ENCODE measurements at places on chromosomes 1 and 21.

DNA sequence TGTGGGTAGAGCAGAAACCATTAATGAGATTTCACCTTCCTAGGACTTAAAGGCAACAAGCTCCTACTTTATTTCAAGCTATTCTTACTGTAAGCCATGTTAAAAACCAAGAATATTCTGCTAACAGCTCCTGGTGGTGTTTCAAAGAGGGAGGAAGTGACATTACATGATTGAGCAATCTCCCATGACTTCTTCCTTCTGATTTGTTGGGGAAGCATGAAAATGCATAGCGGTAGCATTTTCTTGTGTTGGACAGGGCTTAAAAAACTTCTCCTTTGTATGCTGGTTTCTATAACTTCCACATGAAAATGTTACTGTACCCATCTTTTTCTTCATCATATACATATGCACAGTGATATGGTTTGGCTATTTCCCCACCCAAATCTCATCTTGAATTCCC lies 297.0 kb upstream of the SNX7 start:
- no peak for DNase-seq

- no peak for DNase-seq
These were observed 497 bp downstream of the FBXO44 start for GRCh38 chr1:11654939-11655808.

DNA sequence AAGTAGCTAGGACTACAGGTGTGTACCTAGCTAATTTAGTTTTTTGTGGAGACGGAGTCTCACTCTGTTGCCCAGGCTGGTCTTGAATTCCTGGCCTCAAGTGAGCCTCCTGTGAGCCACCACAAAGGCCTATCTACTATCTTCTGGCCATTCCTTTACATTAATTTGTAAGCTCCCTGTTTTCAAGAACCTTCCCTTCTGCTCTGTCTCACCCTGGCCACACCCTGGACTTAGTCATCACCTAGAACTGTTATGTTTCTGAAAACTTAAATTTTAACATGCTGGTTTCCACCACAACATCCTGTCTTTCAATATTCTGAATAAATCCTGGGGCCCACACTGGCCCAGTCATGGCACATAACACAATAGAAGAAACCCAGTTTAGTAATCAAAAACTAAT lies 4.9 kb upstream of the B4GALT3 start:
- no peak for DNase-seq

DNA sequence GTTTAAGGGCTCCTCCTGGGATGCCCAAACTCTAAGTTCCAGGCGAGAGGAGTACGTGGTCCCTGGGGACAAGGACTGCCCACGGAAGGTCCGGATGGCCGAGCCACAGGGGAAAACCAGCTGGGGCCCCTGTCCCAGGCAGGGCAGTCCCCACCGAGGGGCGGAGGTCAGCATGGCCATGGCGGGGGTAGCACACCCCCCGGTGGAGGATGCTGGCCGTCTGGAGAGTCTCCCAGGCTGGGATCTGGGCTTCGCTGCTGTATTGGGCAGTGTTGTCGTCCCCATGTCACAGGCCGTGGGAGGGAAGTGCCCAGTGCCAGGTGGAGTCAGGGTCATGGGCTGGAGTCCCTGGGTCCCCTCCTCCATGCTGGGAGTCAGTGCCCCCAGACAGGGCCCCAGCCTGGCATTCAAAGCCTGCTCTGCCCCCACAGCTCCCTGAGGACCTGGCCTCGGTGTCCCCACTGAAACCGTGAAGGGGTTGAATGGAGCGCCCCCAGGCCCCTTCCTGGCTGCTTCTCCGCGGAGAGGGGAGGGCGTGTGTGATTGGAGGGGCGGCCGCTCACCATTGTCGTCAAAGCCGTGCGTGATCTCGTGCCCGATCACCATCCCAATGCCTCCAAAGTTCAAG lies 6.8 kb downstream of the PRXL2B start:
- DNase-seq = no peak

- DNase-seq = no peak
These were observed 6.3 kb upstream of the ADAR start for GRCh38 chr1:154614247-154614646.

- no peak for DNase-seq
These were observed 109.8 kb downstream of the ACBD6 start for GRCh38 chr1:180392427-180393145.

GRCh38 chr1:226674892-226675714 lies 64.0 kb downstream of the ITPKB start:
- DNase-seq = no peak

GRCh38 chr1:239893127-239893731 lies 198.5 kb upstream of the FMN2 start:
- peak; percentile 8 for DNase-seq

DNA sequence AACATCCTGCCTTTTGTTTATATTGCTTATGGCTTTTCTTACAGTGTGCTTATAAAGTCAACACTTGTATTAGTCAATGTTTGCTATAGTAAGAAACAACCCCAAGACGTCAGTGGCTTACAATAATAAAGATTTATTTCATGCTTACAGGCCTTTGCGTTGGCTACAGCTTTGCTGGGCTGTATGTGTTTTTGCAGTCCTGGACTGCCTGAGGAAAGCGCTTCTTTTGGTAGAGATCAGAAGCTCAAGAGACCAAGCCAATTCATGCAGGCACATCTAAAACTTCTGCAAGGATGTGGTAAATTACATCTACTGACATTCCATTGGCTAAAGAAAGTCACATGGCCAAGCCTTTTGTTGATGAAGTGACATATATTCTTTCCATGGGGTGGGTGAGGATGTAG lies 17.5 kb upstream of the PRKAA2 start:
- DNase-seq = no peak

- peak; percentile 93 for DNase-seq
These were observed 12.0 kb downstream of the PPFIA4 start for GRCh38 chr1:203038217-203038741.

DNA sequence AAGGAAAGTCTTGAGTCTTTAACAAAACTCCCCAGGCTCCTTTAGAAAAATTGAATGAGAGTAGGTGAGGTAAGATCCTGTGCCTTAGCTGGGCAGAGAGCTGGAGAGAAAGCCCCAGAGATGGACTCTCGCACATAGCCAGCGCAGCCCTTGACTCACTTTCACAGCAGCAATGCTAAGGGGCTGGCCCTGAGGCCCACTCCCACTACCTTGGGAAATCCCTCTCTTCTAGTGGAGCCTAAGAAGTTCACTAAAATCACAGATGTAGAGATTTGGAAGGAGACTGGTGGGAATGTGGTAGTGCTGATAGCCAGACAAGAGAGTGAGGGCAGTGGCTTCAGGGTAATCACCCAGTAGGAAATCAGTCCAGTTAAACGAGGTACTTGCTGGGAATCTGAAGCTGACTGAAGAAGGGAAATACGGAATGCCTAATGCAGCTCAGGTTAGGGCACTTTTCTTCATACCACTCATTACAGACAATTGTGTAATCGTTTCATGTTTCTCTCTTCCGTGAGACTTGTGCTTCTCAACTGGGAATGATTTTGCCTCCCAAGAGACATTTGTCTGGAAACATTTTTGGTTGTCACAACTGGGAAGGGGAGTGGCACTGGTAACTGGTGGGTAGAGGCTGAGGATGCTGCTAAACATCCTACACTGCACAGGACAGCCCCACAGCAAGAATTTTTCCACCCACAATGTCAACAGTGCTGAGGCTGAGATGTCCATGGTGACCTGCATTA lies 42.4 kb upstream of the LRRC8C start:
- DNase-seq = no peak

DNA sequence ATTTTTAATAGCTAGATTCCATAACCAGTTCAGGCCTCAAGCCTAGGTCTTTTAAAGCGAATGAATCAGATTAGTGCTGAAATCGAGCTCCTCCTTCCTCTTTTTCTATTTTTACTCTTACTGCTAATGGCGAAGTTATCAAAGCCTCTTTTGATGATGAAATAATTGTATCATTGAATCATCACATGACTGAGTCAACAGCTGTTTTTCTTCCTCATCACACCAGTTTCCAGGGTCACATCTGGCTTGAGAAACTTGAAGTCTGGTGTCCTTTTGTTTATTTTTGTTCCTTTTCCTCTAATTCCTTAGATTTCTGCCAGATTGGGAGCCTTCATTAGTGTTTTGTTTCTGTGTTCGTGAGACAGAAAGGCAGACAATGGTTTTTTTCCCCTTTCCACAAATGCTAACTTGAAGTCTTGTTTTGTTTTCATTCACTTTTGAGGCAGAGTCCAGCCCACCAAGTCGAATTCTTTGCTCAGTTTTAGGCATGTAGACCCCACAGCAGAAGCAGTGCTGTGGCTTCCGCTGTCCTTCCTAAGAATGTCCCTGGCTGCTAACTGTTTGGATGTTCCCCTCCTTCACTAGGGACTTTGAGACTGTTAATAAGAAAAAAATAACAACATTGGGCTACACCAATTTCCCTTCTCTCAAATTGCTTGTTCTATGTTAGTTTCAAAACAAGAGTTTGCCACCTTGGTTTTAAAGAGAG lies 51.9 kb upstream of the FMOD start:
- peak; percentile 12 for DNase-seq

DNA sequence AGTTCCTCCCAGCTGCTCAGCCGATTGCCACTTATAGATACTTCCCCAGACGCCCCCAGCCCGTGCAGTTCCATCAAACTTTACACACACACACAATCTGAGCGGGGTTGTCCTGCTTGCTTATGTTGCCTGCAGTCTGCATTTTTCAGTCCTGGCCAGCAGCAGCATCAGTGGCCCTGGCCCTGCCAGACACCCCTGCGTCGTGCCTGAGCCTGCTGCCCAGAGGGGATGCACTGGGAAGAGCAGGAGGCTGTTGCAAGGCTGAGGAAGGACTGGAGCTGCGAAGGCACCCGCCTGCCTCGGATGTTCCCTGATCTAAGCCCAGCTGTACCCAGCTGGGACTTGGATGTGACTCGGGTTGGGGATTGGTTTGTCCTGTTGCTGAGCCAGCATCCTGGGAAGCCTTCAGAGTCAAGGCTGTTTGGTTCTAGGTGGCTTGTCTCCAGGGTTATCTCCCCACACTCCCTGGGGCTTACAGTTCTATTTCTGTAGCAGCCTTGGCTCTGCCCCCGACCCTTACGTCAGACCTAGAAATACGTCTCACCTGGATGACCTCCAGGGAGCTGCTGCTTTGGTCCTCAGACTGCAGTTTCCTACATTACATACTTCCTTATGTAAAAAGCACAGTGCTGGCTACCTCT lies 42.3 kb downstream of the MAN1C1 start:
- DNase-seq = no peak

- DNase-seq = peak; percentile 30
These were observed 19.8 kb downstream of the ERRFI1 start for GRCh38 chr1:8006037-8006963.
